Substantia nigra (tissue), 51 donors: ENCODE measurements at places on chromosomes 12 and 14.

- peak; percentile 63 for DNase-seq
Measured at GRCh38 chr12:62934799-62935674, at the start of gene PPM1H. TSS of gene PPM1H (minus strand) at chr12:62935150. CDS start at chr12:62934736, 414 bp downstream.

DNA sequence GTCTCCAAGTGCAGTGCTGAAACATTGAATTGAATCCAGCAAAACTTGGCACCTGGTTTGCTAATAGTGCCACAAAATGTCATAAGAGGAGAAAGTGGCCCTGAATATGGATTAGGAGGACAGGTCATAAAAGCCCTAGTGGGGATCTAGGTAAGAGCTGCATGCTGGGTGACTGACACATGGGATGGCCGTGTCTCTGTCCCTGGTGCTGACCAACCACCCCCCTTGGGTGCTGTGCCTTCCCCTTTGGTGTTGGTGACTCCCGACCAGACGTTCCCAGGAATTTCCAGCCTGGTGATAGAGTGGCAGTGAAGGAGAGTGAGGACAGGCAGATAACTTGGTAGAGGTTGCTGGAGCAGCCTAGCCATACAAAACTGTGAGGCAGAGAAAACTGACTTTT, 142.8 kb downstream of the VRK1 start:
- DNase-seq, result no peak

DNA sequence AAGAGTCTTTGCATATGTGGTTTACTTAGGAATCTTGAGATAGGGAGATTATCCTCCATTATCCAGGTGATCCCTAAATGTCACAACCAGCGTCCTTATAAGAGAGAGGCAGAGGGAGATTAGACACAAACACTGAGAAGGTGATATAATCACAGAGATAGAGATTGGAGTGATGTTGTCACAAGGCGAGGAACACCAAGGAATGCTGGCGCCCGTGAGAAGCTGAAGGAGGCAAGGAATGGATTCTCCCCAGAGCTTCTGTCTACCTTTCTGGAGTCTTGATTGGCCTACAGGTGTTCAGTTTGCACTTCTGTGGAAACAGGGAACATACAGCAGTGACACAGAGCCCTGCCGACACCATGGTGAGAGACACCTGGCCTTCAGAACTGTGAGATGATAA, 101.6 kb downstream of the ANO4 start:
- DNase-seq, result no peak

DNA sequence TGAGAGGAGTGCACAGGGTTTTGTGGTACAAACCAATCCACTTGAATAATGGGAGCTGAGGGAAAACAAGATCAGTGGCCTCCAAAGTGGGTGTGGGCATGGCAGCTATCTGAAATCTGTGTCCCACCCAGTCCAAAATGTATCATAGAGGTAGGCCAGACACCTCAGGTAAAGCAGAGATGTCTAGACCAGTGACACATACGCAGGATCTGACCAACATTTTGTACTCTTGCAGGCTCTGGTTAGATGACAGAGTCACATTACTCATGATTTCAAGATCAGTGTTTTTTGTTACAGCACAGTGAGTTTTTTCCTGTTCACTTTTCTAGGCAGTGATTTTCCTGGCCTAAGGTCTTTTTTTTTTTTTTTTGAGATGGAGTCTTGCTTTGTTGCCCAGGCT, 211.8 kb downstream of the PCNX1 start:
- no peak for DNase-seq

DNA sequence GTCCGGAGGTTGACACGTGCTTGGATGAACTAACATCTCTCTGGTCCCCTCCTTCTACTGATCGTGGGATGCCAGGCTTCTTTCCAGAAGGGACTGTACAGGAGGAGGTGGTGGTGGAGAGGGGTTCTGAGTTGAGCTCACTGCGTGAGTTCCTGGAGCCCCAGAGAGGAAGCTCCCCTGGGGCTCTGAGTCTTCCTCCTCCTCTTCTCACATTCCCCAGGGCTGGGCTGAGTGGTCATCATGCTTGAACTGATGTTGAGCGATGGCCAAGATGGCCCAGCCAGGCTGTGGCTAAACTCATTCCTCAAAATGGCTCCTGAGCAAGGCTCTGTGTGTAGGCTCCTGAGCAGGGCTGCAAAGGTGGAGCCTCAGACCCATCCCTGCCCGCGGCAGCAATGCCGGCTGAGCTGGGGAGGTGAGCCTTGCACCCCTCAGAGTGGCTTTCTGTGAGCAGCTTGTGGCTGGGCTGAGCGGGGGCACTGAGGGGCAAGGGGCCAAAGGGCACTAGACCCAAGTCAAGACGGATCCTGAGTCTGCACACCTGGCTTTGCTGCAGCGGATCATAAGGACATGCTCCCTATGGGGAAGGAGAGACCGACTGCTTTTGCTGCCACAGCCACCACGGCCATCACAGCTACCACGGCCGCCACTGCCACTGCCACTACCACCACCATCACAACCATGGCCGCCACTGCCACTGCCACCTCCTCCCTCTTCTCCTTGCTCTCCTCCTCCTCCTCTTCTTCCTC, 35.4 kb downstream of the MEG3 start:
- DNase-seq, result no peak

DNA sequence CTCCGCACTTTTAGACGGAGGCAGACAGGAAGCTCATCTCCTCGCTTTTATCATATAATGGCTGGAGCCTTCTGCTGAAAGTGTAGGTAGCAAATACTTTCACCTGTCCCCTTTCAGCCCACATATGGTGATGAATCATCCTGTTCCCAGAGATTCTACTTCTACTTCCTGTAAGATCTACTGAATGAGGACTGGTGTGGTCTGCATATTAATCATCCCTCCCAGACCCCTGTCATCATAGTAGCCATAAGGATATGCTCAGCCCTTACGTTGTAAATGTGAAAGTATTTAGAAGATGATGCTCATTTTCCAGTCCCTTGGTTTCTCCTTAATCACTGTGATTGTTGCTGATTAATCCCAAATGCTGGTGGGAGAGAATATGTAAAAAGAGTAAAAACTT, 268.2 kb upstream of the GRIP1 start:
- no peak for DNase-seq

DNA sequence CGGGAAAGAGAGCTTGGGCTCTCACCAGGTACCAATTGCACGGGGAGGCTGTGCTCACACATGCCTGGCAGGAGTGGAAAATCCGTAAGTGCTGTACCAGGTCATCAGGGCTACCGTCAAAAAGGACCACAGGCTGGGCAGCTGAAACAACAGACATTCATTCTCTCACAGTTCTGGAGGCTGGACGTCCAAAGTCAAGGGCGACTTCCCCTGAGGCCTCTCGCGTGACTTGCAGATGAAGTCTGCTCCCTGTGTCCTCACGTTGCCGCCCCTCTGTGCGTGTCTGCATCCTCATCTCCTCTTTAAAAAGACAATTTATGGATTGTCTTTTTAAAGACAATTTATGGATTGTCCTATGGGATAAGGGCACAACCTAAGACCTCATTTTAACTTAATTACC, 73.8 kb upstream of the FZD10 start:
- DNase-seq, result no peak

GRCh38 chr14:64053694-64054669, 201.2 kb downstream of the SYNE2 start:
- DNase-seq, result no peak
